ENCODE measurements at places on chromosomes 7 and 10. TPM values are rescaled to one million over a fixed set of nuclear protein-coding genes. Genes with fewer than 3 reads are reported as not detected.

DNA sequence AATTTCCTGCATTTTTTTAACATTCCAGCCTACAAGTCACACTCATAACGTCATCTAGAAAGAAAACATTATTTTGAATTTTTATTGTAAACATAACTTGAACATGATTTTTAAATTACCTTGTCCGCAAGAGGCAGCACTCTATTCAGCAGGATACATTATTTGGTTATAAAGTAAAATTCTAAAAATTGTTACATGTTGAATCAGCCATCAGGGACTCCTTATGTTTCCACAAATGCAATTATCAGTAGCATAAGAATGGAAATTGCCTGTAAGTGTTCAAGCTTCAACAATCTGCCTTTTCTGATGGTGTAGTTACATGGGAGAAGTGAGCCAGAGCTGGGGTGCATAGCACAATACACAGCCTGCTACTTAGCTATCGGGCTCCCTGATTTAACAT is 97.5 kb downstream of the ZNF365 start:
- no peak for DNase-seq

Gene RSPH10B
- not detected for total RNA-seq

DNA sequence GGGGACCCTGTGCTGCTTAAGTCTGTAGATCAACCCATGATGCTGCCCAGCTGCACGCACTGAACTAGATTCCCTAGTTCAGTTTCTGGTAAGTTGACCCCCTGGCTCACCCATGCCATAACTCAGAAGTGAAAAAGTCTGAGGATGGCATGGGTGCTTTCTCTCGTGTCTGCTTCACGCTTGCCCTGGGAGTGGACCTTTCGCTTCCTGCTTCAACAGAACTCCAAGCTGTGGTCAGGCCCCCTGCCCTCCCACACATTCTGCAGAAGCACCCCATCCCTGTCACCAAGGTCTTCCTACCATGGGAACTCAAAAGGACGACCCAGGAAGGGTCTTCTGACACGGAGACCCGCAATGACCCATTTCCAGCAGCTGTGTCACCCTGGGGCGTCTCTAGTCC is 39.9 kb downstream of the LRRC18 start:
- DNase-seq = no peak

GRCh38 chr10:122185643-122186042 is 85.5 kb upstream of the BTBD16 start:
- DNase-seq = no peak

DNA sequence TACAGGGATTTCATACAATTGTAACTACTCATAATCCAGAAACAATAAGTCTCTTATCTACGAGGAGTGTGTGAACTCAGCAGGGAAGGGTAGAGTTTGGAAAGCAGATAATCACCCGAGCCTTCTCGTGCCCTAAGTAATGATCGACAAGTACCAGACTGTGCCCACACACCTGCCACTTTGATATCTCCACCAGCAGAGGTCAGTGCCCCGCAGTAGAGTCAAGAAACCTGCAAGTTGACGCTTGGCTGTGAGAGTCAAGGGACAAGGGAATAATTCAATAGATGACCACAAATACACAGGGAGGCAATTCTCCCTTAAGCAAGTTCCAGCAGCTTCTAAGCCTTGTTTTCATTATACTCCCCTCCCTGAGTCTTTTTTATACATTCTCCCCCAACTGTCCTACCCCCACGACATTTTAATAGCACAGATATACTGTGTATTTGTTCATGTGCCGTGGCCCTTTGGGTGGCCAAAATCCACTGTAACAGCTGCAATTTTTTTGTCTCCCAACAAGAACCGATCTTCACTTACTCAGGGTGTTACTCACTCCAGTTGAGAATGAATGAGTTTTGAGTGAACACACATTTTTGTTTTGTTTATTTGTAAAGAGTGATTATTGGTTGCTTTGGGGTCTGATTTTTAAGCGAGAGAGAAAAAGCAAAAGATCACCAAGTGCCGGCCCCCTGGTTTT is 106.9 kb upstream of the RHEB start:
- peak; percentile 68 for DNase-seq

GRCh38 chr7:54841772-54842697 is 83.0 kb upstream of the SEC61G start:
- no peak for DNase-seq

Data from G401 (cell line).